Stomach (tissue), 19 donors: ENCODE measurements at places on chromosomes 16 and 17. TPM values are rescaled to one million over a fixed set of nuclear protein-coding genes. Genes with fewer than 3 reads are reported as not detected.

The HOXB9 gene
- total RNA-seq, result 11.3 TPM

- DNase-seq, result no peak
Measured at GRCh38 chr16:52422307-52422706, 124.6 kb downstream of the TOX3 start.

The IL21R gene
- 0.73 TPM for total RNA-seq

- DNase-seq, result peak; percentile 12
Measured at GRCh38 chr17:77370586-77370985, 229.8 kb downstream of the SEC14L1 start.

DNA sequence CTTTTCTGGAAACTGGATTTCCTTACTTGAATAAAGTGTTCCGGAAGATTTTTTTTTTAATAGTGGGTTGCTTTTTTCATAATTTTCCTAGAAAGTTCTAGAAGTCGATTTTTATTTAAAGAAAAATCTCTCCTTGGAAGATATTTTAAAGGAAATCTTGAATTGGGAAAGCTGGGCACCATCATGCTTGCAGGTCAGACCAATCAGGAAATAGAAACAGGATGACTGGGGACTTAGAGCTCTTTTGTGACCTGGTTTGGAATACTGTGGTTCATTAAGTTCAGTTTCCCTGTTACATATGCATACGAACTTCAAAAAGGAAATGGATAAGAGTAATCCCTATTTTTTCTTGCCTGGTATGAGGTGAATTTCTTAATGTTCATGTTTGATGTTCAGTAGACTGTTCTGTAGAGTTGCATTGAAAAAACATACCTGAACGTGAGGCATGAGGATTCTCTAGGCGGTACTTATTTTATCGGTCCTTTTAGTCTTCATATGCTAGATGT is 1.2 kb downstream of the NFATC3 start:
- no peak for DNase-seq

The GPR139 gene
- not detected for total RNA-seq

The SRRM2 gene
- 929 TPM for total RNA-seq

GRCh38 chr16:59195242-59195641 is 461.1 kb upstream of the GOT2 start:
- DNase-seq, result no peak

The EME1 gene
- total RNA-seq, result 4.0 TPM

DNA sequence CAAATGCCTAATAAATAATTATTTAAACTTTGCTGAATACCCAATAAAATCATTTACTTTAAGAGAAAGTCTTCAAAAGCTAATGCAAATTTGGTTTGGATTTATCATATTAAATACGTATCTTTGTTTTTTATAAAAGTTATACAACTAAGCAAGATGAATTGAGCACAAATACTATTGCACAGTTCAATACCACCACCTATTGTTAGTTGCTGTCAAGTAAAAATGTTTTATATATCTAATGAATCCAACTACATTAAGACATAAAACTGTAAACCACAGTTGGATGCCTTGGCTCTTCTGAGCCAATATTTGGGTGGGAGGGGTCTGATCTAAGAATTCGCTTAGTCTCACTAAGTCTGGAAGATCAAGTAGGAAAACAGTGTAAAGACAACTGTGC is 7.7 kb downstream of the FBXL20 start:
- DNase-seq, result peak; percentile 10

- no peak for DNase-seq
Measured at GRCh38 chr16:11797957-11798299, 870 bp upstream of the ZC3H7A start.

- DNase-seq, result no peak
Measured at GRCh38 chr17:48125829-48126531, 18.4 kb downstream of the SNX11 start.

The ATP1B2 gene
- total RNA-seq, result 0.55 TPM

DNA sequence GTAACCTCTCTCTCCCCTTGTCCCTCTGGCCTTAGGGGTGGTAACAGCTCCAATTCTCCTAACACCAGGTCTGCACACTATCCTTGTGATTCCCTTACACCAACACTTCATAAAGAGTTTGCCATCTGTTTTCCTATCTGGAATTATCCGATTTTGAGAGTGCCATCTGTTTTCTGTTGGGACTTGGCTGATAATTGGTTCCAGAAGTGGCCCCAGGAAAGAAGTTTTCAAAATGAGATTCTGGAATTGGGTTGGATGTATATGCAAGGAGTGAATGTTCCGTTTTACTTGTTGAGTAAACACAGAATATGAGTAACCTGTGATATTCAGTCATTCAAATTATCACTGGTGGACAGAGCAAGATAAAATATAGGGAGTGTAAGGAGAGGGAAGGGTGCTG is 134.1 kb upstream of the HS3ST3A1 start:
- DNase-seq, result no peak

The KCTD5 gene
- 27.2 TPM for total RNA-seq

DNA sequence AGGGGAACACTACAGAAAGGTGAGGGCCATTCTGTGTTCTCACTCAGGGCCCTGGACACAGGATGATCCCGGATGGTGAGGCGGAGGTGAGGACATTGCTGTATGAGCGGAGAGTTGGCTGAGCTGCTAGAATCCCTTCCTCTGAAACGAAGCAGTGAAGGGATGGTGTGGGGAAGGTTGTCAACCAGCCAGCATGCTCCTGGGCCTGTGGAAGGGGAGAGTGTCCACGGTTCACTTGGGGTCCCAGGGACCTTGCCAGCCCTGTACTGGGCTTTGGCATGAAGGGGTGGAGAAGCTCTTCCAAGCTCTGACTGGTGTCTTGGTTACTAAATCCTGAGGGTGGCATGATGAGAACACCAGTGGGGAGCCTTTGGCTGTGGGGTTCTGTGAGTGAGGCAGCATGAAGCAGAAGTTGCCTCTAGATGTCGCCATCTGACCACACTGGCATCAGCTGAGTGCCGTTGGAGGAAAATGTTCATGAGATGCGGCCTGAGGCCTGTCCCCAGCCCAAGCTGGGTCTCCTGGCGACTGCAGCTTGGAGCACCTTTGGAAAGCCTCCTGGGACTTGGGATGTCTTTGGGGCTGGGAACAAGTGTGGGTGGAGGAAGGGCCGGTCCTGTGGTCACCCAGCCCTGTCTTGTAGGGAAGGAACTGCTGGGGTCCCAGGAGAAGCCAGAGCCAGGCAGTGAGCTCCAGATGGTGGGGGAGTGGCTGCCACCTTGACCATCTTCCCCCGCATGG is 14.8 kb downstream of the PDP2 start:
- DNase-seq, result peak; percentile 73

DNA sequence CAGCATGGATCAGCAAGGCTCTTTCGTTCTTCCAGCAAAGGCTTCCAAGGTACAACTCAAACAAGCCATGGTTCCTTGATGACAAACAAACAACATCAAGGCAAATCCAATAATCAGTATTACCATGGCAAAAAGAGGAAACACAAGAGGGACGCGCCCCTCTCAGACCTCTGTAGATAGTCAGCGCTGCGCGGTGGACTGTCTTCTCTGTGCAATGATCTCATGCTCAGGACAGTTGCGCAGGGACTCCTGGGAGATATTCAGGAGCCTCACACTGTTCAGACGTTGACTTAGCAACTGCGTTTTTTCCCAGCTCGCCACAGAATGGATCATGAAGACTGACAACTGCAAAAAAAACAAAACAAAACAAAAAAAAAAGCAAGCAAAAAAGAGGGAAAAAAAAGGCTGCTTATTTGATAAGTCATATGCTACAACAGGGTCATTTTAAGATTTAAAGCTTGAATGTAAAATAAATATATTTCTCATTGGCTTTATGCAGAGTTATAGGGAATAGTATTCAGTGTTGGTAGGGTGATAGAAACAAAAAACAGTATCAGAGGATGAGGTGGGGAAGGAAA is 37.1 kb upstream of the ADCY7 start:
- no peak for DNase-seq

DNA sequence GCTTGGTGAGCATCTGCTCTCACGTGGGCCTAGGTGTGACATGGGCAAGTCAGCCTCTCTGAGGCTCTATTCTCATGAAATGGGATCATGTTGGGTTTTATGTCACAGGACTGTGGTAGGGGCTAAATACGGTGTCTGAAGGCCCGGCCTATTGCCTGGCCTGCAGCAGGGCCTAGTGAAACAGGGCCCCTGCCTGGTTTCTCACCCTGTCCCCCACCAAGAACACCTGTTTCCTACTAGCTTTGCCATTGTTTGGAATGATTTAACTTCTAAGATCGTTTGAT is 29.1 kb downstream of the POLR3E start:
- DNase-seq, result no peak

- no peak for DNase-seq
Measured at GRCh38 chr16:56262551-56263245, 71.4 kb downstream of the GNAO1 start.

DNA sequence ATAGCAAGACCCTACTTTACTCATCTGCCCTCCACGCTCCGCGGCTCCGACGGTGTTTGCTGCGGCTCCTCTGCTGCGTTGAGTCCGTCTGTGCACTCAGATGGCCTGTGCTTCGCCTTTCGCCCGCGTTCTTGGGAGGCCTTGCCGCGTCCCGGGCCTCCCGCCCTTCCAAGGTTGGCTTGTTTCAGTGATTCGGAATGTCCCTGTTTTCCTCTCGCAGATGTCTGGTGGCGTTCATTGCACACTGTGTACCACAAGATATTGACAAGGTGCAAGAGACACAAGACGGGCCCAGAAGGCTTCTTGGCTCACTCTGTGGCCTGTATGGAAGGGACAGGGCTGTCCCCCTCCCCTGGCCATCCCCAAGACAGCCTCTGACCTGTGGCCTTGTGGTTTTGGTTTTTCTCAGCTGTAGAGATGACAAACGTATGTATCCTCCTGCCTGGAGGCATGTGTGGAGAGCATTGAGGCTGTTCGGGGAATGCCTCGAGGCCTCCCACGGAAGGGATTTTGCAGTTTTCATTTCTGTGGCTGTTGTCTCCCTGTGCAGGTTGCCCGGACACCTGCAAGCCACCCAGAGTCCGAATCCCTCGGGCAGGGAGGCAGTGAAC is 15.4 kb downstream of the MGRN1 start:
- DNase-seq, result no peak

The MAP2K6 gene
- total RNA-seq, result 1.0 TPM

GRCh38 chr16:84141143-84141670 is 3.8 kb downstream of the HSDL1 start:
- peak; percentile 24 for DNase-seq

- DNase-seq, result peak; percentile 95
Measured at GRCh38 chr17:41785859-41786226, 668 bp downstream of the JUP start.

GRCh38 chr16:19389246-19389645 is 28.4 kb upstream of the TMC5 start:
- peak; percentile 83 for DNase-seq

- DNase-seq, result no peak
Measured at GRCh38 chr17:20284022-20284421, 183.3 kb downstream of the LGALS9B start.

DNA sequence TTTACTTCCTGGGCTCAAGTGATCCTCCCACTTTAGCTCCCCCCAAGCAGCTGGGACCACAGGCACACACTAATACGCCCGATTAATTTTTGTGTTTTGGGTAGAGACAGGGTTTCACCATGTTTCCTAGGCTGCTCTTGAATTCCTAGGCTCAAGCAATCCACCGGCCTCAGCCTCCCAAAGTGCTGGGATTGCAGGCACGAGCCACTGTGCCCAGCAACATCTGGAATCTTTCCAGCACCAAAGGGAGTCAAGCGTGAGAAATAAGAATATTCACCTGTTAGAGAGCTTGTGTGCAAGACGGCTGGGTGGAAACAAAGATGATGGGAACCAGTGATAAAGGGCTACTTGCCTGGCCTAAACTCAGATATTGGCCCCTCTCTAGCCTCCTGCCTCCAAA is 14.2 kb upstream of the ALOX12B start:
- DNase-seq, result no peak

DNA sequence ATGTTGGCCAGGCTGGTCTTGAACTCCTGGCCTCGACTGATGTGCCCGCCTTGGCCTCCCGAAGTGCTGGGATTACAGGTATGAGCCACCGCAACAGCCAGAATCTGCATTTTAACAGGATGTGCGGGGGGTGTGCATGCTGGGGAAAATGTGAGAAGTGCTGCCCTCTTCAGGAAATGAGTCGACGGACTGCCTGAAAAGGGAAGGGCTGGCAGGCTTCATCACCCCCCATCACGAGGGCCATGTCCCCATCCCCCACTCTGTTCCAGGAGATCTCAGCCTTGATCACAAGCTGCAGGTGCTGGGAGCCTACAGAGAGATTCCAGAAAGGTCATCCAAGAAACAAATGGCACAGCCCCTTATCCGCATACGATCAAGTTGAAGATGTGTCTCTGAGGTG is 195.3 kb upstream of the RPL38 start:
- peak; percentile 27 for DNase-seq

- DNase-seq, result no peak
Measured at GRCh38 chr16:15854906-15855703, 1.7 kb downstream of the MYH11 start.

DNA sequence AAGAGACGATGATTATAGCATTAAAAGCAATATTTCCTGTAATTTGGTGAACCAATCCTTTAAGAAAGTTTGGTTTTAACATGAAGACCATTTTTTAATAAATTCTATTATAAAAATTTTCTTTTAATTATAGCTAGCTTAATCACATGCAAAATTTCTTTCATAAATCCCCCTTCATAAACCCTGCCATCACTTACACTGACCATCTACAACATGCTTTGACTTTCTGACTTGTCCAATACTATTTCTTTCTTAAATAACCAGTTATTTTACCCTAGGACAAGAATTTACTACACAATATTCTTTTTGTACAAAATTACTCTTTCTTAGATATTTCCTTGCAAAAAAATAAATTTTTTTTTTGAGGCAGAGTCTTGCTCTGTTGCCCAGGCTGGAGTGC is 1334.8 kb downstream of the CDH11 start:
- no peak for DNase-seq

DNA sequence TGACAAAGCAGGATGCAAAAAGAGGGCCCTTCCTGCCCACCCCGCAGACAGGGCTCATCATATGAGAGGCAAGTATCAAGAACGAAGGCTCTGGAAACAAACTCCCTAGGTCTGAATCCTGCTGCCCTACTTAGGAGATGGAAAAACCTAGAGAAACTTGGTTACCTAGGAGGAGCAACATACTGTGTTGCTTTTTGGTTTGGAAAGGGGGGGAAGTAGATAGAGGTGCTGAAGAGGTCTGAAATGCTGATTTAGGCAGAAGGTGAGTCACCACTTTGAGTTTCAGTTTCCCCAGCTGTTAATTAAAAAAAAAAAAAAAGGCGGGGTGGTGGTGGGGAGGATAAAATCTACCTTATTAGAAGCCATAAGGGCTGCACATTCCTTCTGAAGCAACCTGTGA is 1.5 kb downstream of the N4BP1 start:
- no peak for DNase-seq

DNA sequence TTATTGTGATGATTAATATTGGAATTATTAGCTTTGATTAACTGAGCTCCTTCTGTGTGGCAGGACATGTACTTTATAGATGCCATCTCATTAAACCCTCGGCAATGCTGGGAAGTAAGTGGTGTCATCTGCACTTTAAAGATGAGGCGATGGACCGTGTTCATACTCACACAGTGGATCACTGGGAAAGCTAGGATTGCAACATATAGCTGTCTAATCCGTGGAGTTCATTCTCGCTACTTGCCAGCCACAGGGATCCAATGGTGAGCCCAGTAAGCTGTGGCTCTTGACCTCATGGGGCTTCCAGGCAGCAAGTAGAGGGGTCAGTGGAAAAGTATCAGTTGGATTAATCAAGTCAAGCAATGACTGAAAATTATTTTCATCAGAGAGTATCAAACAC is 587.9 kb downstream of the CDH13 start:
- no peak for DNase-seq

- DNase-seq, result no peak
Measured at GRCh38 chr16:83356266-83356665, 451.5 kb upstream of the HSBP1 start.

The ZG16B gene
- not detected for total RNA-seq

The SLX4 gene
- total RNA-seq, result 8.0 TPM
